ENCODE measurements at places on chromosomes 13 and 19.

- no peak for DNase-seq
These were observed 22.1 kb downstream of the CACNA1A start for GRCh38 chr19:13484166-13484565.

DNA sequence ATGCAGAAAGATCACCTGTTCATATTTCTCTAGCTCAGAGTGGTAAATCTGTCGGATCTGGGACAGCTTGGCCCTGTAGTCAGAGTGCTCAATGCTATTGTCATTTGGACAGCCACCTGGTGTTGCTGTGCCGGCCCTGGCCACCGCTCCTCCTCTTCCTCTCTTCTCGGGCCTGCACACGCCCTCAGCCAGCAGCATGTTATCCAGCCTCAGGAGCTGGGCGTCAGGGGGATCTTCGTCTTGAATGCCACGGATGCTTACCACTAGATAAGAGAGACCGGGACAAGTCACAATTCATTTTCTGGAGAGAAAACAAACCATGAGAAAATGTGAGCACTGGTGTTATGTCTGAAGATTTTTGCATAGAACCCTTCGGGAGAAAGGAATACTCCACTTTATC lies 32.5 kb downstream of the CILP2 start:
- DNase-seq = no peak

- DNase-seq = no peak
These were observed 82.8 kb upstream of the ZNF254 start for GRCh38 chr19:24004166-24004565.

DNA sequence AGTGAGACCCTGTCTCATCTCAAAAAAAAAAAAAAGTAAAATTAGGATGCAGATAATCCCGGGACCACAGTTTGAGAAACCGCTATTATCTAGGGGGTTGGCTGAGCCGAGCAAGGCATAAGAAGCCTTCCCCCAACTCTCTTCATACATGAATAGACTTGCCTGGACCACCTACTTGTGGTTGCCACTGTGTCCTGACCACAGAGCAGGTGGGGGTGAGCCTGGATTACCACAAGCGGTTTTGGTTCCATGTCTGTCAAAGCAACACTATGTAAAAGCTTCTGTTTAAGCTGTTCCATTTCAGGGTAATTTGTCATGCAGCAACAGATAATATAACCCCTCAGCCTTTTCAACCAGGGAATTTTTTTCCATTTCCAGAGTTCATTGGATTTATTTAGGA lies 3.3 kb upstream of the NAPA start:
- DNase-seq = no peak

DNA sequence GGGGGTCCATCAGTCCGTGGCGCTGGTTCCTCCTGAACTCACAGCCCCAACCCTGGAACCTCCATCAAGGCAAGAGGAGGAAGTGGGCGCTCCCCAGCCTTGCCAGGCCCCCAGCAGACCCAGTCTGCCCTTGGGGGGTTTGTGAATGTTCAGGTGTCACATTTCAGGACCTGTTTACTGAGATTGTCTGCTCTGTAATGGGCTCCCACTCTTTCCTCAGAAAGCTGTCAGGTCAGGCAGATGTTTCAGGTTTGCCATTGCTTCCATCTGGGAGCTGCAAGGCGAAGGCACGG lies 29.4 kb downstream of the TSSK6 start:
- DNase-seq = no peak

- DNase-seq = no peak
These were observed 1.1 kb downstream of the LMO7 start for GRCh38 chr13:75637181-75637750.
